CD4-positive, alpha-beta T cell treated with Interleukin-10 for 1 hour (primary cell): ENCODE measurements at places on chromosomes 12 and 14.
A peak's percentile ranks its signal among the peaks of the same experiment; 100 is the strongest.

DNA sequence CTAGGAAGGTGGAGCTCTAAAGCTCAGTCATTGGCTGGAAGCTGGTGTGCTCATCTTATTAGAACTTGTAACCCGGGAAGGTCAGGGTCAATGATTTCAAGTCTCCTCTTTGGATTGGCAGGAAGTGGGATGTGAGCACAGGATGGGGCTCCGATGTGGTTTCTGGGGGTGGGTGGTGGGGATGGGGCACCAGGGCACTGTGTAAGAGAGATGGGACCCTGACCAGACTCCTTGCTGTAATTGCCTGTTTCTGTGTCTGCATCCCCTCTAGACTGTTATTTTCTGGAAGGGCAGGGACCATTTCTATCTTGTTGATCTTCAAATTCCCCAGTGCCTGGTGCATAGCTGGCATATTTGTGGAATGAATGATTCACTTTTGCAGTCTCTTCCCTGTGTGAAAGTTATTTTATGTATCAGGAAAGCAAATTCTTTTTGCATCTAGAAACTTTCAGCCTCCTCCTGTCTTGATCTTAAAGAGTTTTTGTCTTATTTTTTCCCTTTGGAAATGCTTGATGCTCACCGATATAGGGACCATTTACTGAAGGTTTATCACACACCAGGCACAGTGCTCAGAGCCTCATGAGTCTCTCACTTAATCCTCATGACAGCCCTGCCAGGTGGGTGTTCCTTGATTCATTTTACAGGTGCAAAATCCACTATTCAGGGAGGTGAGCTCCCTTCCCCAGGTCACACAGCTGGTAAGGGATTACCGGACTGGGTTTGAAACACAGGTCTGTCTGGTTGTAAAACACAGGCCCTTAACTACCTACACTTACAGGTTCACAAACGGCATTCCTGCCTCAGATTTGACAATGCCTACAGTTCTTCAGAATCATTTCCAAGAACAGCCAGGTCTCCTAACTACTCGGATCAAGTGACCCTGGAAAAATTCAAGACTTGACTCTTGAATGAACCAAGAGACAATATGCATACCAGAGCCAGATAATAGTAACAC lies 86.9 kb upstream of the IGF1 start:
- no peak for DNase-seq

DNA sequence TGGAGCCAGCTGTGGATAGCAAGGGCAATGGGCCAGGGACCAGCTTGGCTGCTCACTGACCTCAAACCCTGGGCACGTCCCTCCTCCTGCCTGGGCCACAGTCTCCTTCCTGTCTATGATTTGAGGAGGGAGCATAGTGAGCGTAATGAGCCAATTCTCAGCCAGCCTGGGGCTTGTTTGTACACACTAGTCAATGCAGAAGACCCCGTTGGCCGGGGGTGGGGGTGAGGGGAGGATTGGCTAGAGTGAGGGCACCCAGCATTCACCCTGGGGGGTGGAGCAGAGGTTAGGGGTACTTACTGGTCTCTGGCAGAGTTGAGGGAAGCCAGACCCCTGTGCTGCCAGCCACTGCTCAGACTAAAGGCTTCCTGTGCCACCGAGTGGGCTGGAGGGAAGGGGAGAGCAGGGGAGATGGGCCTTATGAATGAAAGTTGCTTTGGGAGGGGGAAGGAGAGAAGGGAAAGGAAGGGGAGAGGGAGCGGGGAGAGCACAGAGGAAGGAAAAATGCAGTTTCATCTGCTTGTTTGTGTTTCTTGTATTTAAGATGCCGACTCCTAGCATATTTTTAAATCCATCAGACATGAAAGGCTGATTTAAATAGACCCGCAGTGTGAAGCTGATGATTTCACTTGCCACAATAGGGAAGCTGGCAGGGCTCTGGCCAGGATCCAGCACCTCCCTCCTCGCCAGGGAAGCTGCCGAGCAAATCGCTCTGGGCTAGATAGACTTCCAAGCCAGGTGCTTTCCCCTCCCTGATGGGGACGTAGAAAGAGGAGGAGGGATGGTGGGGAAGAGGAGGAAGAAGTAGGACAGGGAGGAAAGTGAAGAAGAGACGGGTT lies 114.0 kb downstream of the PRMT8 start:
- DNase-seq = no peak

DNA sequence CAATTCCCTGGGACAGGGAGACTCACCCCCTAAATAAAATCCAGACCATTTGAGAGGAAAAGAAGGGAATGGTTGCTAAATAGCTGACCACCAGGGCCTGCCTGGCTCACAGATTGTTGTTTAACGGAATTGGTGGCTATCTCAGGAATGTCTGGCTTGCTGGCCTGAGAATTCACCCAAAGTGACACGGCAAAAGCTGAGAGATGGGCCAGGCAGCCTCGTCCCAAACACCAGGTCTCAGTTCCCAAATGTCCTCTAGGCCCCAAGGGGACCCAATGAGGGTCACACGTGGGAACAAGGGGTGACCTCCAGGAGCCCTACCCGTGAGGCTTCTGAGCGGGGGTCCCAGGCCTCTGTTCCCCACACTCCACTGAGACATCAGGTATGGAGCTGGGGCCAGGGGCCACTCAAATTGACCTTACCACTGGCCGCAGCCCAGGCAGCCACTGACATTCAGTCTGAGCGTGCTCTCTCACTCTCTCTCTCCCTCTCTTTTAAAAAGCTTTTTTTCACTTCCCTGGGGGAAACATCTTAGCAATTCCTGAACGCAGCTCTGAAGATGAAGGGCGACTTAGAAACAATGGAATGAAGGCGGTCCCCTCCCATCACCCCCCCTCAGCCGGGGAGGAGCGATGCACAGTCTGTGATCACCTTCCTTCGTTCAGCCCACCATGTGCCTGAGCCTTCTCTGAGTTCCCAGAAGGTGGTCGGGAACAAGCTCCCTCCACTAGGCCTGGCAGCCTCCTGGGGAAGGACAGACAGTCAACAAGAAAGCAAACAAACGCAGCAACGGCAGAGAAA lies 131.2 kb downstream of the SCARB1 start:
- DNase-seq = no peak

DNA sequence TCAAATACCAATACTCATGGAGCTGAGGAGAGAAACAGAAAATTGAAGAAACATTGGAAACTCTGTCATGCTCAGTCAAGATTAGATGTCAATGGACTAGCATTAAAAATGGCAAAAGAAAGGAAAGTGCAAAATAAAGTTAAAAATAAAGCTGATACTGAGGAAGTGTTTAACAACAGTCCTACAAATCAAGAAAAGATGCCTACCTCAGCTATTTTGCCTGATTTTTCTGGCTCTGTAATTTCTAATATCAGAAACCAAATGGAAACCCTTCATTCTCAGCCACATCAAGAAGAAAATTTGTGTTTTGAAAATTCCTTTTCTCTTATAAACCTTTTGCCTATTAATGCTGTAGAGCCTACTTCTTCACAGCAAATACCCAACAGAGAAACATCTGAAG lies 40.5 kb downstream of the METTL25 start:
- DNase-seq = no peak

DNA sequence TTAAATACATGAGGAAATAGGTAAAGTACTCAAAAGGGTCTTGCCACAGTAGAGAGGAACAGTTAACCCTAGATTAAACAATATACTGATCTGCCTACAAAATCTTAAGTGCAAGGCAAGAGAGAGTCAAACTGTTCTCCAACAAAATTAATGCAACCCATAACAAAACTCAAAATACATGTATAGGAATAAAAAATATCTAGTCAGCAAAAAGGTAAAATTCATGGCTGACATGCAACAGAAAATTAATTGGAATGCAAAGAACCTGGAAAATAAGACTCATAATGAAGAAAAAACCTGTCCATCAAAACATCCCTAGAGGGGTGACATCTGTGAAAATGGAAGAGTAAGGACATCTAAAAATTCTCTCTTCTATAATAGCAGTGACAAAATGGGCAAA lies 173.6 kb downstream of the ADAMTS20 start:
- DNase-seq = no peak

DNA sequence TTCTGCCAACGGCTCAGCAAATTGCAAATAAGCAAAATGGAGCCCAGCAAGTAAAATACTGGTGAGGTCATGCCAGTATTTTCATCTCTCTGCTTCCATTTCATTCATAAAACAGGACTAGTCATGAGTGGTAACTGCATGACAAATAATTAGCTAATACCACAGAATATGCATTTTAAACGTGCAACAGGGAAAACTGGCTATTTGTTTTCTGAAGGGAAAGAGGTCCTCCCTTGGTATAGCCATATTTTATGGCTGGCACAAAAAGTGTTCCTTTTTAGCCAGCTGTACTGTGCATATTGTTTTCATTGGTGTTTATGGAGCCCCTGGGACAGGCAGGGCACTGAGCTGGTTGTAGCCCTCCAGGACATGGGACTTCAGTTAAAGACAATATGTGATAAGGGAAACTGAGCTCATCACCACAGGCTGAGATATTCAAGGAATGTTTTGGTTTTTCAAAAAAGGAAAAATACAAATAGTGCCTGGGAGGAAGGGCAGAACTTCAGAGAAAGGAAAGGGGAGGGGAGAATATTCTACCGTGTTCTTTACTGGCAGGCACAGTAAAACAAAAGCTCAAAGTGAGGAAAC lies 26.1 kb upstream of the FOXN3 start:
- DNase-seq = no peak

- DNase-seq = no peak
These were observed 124.1 kb downstream of the ARMH4 start for GRCh38 chr14:58027904-58028303.

DNA sequence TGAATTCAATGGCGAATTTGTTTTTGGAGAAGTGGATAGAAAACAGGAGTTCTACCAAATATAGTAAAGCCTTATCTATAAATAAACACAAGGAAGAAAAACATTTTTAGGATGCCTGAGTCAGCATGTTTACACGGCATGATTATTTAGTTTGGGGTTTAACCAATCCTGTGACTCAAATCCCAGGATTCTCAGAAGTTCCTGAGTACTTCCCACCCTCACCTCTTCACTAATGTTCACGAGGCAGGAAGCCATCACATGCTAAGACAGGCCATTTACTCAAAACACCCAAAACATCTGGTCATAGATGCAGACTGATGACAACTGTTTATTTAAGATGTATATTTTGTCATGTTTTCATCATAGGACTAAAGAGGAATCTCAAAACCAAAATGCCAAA lies 3.4 kb upstream of the GLRX5 start:
- no peak for DNase-seq

DNA sequence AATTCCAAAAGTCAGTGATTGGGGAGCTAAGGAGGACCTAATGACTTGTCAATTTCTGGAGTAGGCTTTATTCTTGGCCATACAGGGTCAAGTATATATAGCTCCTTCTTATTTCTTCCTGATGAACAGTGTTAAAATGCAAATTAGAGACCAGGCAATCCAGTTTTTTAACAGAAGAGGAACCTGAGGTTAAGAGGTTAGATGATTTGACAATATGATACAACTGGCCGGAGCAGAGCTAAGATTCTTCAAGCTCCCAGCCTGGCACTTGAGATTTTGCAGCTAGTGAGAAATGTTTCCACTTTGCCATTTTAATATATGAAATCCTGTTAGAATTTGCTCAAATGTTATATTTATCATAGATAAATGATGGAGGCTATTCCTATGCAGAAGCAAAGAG lies 204.0 kb downstream of the SSPN start:
- DNase-seq = no peak

DNA sequence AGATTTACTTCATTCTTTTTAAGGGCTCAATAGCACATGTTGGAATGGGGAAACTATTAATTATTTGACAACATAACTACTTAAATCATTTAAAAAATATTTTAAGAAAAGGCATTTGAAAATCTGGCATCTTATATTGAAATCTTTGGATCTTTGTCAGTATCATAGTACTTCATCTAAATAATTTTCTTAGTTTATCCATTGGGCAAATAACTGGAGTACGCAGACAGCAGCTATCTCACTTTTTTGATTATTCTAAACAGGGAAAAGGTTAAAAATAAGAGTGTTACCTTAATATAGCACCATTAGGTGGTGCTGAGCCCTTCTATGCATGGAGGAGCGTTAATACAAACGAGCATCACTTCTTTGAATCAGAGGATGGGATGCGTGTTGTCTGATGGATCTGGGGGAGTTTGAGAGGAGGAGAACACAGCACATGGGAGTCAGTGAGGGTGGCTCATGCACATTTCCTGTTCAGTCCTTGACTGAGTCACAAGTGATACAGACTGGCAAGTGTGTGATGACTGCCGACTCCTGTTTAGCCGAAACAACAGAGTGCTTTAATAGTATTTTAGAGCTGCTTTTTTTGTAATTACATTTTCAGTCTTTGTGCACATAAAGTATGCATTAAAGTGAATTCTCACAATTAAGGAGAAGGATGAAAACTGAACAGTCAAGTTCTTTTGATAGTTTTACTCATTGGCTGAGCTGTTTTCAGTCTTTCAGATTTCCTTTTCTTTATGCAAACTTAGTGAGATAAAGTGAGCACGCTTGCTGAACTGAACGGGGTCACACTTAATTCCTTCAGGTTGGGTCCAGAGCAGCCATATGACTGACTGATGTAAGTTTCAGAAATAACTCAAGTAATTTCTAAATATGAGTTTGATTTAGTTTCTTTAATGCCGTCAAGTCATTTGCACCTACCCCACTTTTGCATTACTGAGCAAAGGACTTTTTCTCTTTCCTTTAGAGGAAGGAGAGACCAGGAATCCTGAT lies 92.7 kb downstream of the DIP2B start:
- peak; percentile 28 for DNase-seq

- no peak for DNase-seq
These were observed 53.7 kb downstream of the PPFIBP1 start for GRCh38 chr12:27577688-27578087.

DNA sequence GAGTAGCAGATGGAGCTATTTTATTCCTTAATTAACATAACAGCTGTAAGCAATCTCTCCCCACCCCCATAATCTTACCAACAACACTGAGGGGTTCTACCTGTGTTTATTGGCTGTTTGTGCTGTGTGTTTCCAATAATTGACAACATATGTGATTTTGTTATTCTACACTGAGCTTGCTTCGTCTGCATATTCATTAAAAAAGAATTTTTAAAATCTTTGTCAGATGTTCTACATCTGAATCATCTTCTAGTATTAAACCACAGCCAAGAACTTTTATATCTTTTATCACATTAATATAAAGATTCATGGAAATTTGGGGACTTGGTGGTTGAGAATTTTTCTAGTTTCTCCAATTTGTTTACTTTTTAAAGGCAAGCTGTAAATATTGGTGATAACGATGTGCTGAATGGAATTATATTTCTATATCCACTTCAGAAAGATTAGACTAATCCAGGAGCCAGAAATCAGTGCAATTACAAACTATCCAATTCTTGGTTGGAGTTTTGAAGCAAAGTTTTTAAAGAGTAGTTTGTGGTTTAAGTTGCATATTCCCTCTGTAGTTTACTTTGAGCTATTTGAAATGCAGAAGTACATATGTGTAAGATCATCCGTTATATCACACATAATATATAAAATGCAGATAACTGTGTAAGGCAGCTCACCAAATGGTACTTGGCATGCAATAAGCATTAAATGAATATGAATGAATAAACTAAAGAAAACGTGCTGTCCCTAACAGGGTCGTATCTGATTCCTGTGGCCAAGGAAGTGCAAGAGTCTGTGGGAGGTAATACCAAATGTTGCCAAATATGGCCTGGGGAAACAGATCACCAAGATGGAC lies 206.9 kb downstream of the PELI2 start:
- no peak for DNase-seq
